A172 (cell line): ENCODE measurements at places on chromosomes 11 and 22. TPM values are rescaled to one million over a fixed set of nuclear protein-coding genes. Genes with fewer than 3 reads are reported as not detected.

Gene C11orf87
- total RNA-seq: not detected in 2 replicates

Gene ELMOD1
- 0.05 TPM in 1 of 2 replicates, not detected in the other for total RNA-seq

Gene SCGB1D2
- not detected in 2 replicates for total RNA-seq

Gene CDKN1C
- total RNA-seq: 32.5 and 40.5 TPM in 2 replicates

Gene OR52E8
- not detected in 2 replicates for total RNA-seq

- no peak for DNase-seq
Observed at GRCh38 chr11:57279116-57279515, 42.1 kb upstream of the APLNR start.

DNA sequence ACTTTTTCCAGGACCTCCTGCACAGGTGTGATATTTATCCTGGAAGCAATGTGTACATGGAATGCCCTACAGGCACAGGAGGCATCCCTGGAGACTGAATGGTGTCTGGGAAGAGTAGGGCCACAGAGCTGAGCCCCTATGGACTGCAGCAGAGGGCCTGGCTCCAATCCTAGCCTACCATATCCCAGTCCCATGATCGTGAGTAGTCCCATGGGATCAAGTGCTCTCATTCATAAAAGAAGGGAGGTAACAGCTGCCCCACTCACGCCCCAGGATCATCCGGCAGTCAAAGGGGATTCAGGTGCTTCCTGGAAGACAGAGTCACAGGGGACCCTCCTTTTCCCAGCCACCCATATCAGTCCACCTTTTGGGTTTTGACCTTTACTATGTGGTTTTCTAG is 24.0 kb downstream of the ANKK1 start:
- DNase-seq: no peak

- no peak for DNase-seq
Observed at GRCh38 chr11:120271672-120272071, 31.7 kb downstream of the POU2F3 start.

GRCh38 chr22:41563051-41563711 is 2.4 kb downstream of the CSDC2 start:
- peak; percentile 91 for DNase-seq

DNA sequence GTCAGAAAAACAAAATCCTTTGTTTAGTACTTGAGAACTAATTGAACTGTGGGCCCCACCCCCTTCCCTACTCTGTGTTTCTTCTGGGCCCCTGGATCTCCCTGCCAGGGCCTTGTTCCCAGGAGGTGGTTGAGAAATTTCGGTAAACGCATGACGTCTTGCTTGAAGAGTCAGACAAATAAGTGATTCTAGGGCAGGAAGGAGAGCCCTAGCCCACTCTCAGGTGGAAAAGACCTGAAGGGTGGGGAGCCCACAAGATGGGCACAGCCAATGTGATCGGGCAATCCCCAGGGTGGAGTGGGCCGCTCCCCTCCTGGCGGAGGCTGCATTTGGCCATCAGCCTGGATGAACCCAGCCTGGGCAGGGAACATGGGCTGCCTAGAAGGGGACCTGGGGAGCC is 16.8 kb upstream of the P2RY2 start:
- no peak for DNase-seq

DNA sequence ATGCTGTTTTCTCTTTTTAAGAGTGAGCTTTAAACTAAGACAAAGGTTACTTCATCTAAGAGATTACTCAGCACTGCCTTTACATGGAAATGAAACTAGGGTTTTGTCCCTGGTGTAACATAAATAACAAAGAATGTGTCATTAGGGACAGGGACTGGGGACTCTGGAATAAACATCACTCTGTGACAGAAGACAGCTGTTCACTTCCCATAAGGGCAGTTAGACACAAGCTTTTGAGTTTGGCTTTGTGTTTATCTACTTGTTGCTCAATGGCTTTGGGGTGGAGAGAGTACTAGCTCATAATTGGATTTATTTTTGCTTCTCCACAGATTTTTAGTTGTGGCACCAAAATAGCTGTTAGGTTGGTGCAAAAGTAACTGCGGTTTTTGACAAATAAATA is 154.5 kb downstream of the OR4C45 start:
- no peak for DNase-seq
